ENCODE measurements at places on chromosomes 2 and 18. TPM values are rescaled to one million over a fixed set of nuclear protein-coding genes. Genes with fewer than 3 reads are reported as not detected.

The NT5C1B gene
- total RNA-seq, result not detected

The GBX2 gene
- 2.9 TPM for total RNA-seq

The REG3A gene
- not detected for total RNA-seq

The RNF152 gene
- total RNA-seq, result 0.13 TPM

The ACADL gene
- not detected for total RNA-seq

The ERMN gene
- total RNA-seq, result not detected

The HPCAL1 gene
- 299 TPM for total RNA-seq

The SIX3 gene
- total RNA-seq, result 3.3 TPM

The CRYGB gene
- not detected for total RNA-seq

The HRH4 gene
- not detected for total RNA-seq

The EN1 gene
- 0.83 TPM for total RNA-seq

The BMP10 gene
- total RNA-seq, result not detected

The PRSS56 gene
- total RNA-seq, result 0.12 TPM

The FAM237A gene
- not detected for total RNA-seq

The CACNB4 gene
- total RNA-seq, result 0.19 TPM

The PRKAG3 gene
- total RNA-seq, result not detected

The ASTL gene
- total RNA-seq, result not detected

The DLX1 gene
- 2.8 TPM for total RNA-seq

The NCKAP5 gene
- 0.61 TPM for total RNA-seq

The AP1S3 gene
- total RNA-seq, result 38.7 TPM

The ATOH8 gene
- total RNA-seq, result 16.6 TPM

The BOLL gene
- not detected for total RNA-seq

The LCT gene
- 0.04 TPM for total RNA-seq

The HAT1 gene
- total RNA-seq, result 79.4 TPM

The CPS1 gene
- total RNA-seq, result 12.6 TPM

The TPGS2 gene
- total RNA-seq, result 79.9 TPM

The TXNDC2 gene
- 0.17 TPM for total RNA-seq

The MGAT4A gene
- total RNA-seq, result 1.4 TPM

The CYB5A gene
- 124 TPM for total RNA-seq

The CYS1 gene
- total RNA-seq, result 1.3 TPM

The ABCG5 gene
- total RNA-seq, result not detected

The TUBA4B gene
- total RNA-seq, result 0.16 TPM

The LOXL3 gene
- 0.35 TPM for total RNA-seq

The C2orf92 gene
- 0.26 TPM for total RNA-seq

The SNTG2 gene
- total RNA-seq, result not detected

The RBM44 gene
- total RNA-seq, result 0.09 TPM

The POU3F3 gene
- 0.02 TPM for total RNA-seq

The GAL3ST2 gene
- total RNA-seq, result 0.15 TPM

The ALLC gene
- total RNA-seq, result 0.11 TPM

The CXCR1 gene
- total RNA-seq, result not detected

The TSPYL6 gene
- not detected for total RNA-seq

The PAX8 gene
- total RNA-seq, result 0.60 TPM

The CROCC2 gene
- not detected for total RNA-seq

The DQX1 gene
- total RNA-seq, result 0.15 TPM

The ITPRIPL1 gene
- total RNA-seq, result not detected

The LRP1B gene
- total RNA-seq, result 0.01 TPM

The HOXD13 gene
- 0.19 TPM for total RNA-seq

The FSHR gene
- not detected for total RNA-seq

The NDUFS1 gene
- 72.2 TPM for total RNA-seq

The ACP1 gene
- total RNA-seq, result 176 TPM

The MYOM1 gene
- total RNA-seq, result 0.13 TPM

The DCTN1 gene
- 168 TPM for total RNA-seq

The SLC9A4 gene
- total RNA-seq, result not detected

The BIN1 gene
- total RNA-seq, result 35.7 TPM
